ENCODE measurements at places on chromosomes 13 and 19.

DNA sequence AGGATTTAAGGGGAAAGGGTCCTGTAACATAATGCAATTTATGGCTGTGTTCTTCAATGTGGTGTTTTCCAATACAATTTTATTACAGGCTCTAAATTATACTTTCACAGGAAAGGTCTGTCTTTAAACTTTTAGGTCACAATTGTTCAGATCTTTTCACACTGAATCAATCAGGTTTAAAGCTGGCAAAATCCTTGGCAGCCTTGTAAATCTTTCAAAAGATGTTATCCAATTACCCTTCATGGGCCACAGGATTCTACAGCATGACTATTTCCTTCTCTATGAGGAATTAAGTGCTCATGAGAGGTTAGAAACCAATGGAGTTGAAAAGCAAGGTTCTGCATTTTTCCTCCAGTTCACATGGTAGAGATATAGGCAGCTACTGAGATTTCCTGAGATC, 211.5 kb upstream of the MIR17HG start:
- DNase-seq: no peak

GRCh38 chr19:9700229-9700981, 25.5 kb upstream of the ZNF562 start:
- DNase-seq: no peak

DNA sequence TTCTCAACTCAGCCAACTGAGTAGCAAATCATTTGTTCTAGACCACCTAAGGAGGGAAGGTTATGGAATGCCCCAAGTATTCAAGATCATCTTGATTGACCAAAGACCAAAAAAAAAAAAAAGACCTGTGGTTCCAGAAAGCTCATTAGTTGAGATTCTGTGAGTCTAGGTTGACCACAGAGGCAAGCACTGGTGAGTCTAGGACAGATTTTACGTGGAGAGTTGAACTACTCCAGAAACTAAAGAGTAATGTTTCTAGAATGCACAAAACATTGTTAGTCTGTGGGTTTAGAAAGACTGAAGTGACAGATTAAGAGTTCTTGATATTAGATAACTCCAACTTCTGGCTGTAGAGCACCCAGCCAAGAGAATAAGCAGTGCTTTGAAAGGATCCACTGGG, 4.0 kb upstream of the CYTH2 start:
- no peak for DNase-seq

DNA sequence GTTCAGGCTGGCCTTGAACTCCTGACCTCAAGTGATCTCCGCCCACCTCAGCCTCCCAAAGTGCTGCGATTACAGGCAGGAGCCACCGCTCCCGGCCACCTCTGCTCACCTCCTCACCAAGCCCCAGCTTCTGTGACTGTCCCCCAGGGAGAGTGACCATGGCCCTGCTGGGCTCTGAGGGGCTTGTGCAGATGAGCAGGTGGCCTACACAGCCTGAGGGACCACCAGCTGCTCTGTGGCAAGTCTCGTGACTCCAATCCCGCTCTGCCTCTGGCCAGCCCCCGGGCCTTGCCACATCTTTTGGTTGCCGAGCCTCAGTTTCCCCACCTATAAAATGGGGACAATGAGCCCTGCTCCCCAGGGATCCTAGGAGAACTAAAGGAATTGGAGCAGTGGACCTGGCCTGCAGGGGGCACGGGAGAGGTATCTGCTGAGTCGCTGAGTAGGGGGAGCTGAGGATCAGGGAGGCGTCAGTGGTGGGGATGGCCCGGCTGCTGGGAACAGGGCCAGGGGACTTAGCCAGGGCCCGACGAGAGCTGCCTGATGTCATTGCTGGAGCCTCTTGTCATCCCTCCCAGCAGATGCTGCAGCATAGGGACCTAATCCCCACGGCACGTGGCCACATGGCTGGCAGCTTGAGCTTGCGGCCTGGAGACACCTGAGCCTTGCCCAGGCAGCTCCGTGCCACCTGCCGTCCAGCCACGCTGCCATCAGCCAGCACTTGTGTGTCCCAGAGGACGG, 74.7 kb downstream of the GADD45B start:
- no peak for DNase-seq

DNA sequence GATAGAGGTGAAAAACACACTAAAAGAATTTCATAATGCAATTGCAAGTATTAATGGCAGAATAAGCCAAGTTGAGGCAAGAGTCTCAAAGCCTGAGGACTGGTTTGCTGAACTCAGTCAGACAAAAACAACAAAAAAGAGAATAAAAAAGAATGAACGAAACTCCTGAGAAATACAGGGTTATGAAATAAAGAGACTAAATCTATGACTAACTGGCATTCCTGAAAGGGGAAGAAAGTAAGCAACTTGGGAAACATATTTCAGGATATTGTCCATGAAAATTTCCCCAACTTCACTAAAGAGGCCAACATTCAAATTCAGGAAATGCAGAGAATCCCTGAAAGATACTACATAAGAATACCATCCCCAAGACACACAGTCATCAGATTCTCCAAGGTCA, 47.8 kb downstream of the UBL3 start:
- DNase-seq: peak; percentile 33

- no peak for DNase-seq
These were observed 1628.2 kb upstream of the SLC10A2 start for GRCh38 chr13:104694397-104694796.

DNA sequence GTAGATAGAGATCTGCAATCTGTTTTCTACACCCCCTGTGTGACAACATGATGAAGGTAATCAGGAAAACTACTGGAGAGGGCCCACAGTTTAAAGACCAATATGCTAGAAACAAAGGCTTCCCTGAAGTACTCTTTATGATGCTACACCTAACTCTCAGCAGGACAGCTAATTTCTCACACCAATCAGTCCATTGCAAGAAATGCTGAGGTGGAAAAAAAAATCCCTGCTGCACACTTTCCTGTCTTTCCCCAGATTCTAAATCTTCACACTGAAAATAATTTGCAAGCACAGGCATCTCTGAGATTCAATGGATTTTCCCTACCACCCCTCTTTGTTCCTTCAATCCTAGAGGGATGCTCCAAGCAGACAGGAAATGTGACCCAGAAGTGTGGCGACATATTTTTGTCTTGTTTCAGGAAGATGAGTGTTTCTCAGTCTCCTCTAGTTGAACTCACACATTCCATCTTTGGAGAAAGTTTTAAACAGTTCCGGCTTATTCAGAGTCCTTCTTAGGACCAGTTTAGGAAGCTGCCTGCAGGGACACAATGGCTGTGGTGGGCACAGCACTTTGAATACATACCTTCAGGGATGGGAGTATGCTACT, 671.6 kb downstream of the DIAPH3 start:
- no peak for DNase-seq

- no peak for DNase-seq
These were observed 471.5 kb downstream of the TSHZ3 start for GRCh38 chr19:30877661-30878113.

DNA sequence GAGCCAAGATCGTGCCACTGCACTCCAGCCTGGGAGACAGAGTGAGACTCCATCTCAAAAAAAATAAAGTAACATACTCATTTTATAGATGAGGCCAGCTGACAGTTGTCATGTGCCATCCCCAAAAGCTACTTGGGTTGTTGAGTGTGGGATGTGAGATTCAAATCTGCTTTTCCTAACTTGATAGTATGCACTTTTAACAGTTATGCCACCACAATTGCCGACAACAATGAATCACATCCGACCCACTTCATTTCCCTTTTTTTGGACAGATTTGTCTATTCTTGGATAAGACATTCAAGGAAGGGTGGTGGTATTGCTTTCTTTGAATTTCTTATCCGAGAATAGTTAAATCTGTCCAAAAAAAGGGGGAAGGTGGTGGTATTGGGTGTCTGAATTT, 16.3 kb upstream of the DNMT1 start:
- DNase-seq: no peak

DNA sequence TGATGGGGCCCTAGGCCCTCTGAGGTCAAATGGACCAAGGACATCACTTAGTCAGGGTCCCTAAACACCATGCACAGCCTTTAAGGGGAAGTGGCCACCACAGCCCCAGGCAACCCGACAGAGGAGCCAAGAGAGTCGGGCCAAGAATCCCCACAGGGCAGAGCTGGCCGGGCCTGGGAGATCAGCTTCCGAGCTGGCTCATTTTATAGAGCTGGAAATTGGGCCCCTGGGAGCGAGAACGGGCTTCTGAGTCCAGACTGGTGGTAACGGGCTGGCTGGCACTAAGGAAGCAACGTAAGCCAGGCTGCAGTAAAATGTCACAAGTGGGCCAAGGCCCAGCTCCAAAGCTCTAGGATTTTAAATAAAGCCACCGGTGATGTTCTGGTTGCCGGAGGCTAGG, 51.1 kb downstream of the HSPH1 start:
- DNase-seq: no peak

- no peak for DNase-seq
These were observed 4.2 kb downstream of the DMPK start for GRCh38 chr19:45778010-45778661.

GRCh38 chr19:38650172-38650775, 2.8 kb downstream of the ACTN4 start:
- no peak for DNase-seq

DNA sequence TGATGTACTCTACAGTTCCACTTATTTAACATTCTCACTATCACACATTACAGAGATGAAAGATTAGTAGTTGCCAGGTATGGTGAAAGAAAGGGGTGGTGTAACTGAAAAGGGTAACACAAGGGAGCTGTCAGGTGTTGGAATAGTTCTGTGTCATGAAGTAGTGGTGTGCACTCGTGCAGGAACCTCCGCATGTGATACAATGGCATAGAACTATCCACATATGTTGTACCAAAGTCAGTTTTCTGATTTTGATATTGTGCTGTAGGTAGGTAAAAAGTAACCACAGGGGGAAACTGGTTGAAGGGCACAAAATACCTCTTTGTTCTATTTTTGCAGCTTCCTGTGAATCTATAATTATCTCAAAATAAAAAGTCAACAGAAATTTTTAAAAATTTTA, 24.4 kb upstream of the RPL21 start:
- DNase-seq: no peak

DNA sequence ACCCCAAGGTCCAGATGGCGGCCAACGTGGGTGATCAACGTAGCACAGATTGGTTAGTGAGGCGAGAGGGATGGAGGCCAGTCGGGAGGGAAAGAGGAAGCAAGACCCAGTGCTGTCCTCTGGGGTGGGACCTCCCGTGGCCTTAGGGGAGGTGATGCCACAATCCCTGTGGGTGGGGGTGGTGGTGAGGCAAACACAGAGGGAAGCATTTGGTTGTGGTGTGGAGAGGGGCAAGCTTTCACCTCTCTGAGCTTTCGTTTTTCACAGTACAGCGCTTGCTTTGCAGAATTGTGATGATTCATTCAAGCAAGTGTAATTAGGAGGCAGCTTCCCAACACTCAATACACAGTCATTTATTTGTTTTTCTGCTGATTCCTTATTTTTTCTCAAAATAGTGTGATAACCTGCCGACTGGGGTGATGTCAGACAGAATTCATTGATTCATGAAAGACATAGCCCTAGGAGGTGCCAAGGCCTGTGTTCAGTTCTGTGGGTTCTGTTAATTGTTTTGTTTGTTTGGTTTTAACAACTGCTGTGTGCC, 2.4 kb downstream of the LENG8 start:
- peak; percentile 54 for DNase-seq

DNA sequence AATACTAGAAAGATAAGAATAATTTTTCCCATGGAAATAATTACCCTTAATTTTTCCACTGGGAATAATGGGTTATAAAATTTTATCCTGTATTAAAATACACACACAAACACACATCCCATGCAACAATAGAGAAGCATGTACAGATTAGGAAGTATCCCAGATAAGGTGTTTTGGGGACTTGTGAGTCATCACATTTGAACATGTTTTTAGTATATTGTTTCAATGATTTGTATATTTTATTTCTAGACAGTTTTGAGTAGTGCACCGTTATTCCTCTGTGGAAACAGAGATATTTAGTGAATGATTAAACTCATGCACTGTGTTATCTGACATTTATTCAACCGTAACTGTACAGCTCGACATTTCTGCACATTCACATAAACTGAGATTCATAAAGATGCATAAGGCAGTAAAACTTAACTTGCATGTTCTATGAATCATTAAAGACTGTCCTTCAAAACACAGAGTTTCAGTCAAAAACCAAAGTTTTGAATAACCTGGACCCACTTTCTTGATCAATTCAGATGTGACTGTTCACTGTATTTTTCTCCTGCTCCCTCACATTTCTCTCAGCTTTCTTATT, 30.1 kb downstream of the KLF12 start:
- no peak for DNase-seq

DNA sequence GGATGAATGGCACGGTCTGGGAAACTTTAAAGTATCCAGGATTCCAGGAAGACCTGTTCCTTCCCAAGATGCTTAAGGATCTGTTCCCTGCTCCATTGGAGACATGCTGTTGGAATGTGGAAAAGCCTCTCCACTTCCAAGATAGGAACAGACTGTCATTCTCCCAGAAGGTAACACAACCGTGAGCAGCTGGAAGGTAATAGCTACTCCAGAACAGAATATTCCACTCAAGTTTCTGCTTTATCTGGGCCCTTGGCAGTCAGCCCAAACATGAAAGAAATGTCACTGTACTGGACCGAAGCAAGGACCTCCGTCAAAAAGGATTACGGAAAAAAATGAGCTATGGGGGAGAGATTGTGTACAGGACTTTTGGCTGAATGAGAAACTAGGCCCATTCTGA, 420.9 kb upstream of the NBEA start:
- no peak for DNase-seq

DNA sequence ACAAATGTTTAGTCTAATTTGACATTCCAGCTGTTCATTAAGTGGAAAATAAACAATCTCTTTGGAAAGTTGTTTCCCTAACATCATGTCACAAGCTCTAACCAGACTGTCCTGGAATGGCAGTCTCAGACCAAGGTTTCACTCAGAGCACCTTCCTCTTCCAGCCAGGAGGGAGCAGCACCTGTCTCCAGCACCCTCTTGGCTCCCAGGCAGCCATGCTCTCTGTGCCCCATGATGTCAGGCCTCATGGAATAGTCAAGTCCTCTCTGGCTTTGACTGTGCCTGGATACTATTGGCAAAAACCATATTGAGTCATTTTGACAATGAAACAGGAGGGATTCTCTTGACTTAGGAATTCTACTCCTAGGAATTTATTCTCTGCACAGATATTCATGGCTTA, 171.4 kb downstream of the OXGR1 start:
- peak; percentile 49 for DNase-seq

GRCh38 chr19:13207846-13208671, 57.8 kb downstream of the IER2 start:
- peak; percentile 82 for DNase-seq

GRCh38 chr13:109645831-109646230, 140.6 kb downstream of the IRS2 start:
- DNase-seq: no peak

- no peak for DNase-seq
These were observed 2.7 kb downstream of the JUND start for GRCh38 chr19:18278521-18279265.

DNA sequence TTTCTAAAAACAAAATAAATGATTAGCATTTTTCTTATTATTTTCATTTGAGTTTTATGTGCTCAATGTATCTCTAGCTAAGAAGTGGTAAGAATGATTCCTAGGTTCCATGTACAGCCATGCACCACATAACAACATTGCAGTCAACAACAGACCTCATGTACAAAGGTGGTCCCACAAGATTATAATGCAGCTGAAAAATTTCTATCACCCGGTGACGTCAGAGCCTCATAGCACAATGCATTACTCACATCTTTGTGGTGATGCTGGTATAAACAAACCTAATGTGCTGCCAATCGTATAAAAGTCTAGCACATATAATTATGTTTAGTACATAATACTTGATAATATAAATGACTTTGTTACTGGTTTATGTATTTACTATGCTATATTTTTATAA, 120.5 kb downstream of the SLC7A1 start:
- DNase-seq: peak; percentile 88

GRCh38 chr13:98039261-98039660, 85.8 kb downstream of the IPO5 start:
- DNase-seq: no peak

Data from fibroblast of mammary gland (primary cell).